ENCODE measurements at places on chromosomes 7 and 10. TPM values are rescaled to one million over a fixed set of nuclear protein-coding genes. Genes with fewer than 3 reads are reported as not detected.

The PRKAR2B gene
- total RNA-seq = 1.4 TPM

The SH2D4B gene
- total RNA-seq = 0.22 TPM

The CALHM1 gene
- 0.94 TPM for total RNA-seq

The ADCY1 gene
- 0.14 TPM for total RNA-seq

The BLNK gene
- total RNA-seq = 0.44 TPM

The FAM25C gene
- total RNA-seq = not detected

The ZNF488 gene
- not detected for total RNA-seq

The WNT8B gene
- 0.54 TPM for total RNA-seq

The TWIST1 gene
- total RNA-seq = not detected

The TMEM184A gene
- not detected for total RNA-seq
